Activated T-helper 17 cell treated with anti-CD3 and anti-CD28 coated beads, Interleukin-2, amount 50 U/mL, for 72 hours (primary cell): ENCODE measurements at places on chromosomes 5 and 9.

DNA sequence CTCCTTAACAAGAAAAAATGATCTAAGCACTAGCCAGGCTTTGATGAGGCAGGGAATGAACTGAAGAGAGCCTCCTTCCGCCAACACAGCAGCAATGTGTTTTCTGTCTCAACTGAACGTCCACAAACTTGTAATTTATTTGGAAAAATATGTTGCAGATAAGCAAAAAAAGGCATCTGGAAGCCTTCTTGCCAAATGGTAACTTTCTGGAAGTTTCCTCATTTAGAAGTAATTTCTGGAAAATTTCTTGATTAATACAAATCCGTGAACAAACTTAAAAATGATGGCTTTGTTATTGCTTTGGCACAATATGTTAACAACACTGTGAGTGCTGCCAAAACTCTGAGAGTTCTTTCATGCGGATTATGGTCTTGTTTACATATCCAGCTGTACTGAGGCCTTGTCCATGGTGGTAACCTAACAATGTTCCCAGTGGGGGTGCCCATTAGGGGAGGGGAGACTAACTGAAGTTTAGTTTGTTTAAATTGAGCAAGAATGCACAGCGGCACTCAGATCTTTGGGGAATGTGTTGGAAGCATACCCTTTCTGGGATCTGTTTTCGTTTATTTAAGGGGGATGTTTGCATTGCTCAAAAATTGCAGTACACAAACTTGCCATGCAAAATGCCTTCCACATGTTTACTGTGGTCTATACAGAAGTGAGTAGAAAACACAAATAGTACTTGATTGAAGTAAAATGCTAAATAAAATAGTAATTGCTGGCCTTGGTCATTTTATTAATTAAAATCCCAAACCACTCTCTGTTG lies 334.7 kb downstream of the NR2F1-AS1 start:
- no peak for ATAC-seq

- peak; percentile 50 for ATAC-seq
Measured at GRCh38 chr5:111229871-111230810, 6.0 kb downstream of the CAMK4 start.

- ATAC-seq = no peak
Measured at GRCh38 chr9:114694146-114694545, 12.2 kb upstream of the TEX48 start.

DNA sequence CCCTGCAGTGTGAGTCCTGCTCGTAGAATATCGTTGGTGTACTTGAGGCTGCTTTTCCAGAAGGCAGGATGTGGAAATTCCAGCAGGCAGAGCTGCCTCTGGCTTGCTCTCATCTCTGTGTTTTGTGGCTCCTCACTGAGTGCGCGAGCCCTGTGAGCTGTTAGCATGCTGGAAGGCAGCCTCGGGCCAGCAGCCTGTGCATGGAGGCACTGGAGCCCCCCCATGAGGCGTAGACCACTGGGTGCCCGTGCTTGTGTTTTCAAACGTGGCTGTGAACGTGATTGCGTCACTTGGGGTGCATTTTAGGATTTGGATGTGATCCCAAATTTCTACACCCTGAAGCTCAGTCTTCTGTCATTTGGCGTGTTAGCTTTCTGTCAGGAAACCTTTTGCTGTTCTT lies 3.2 kb downstream of the WDR5 start:
- no peak for ATAC-seq

- peak; percentile 64 for ATAC-seq
Measured at GRCh38 chr9:636931-637591, 204.4 kb upstream of the DMRT1 start.
